ENCODE measurements at places on chromosomes 5 and 9.

GRCh38 chr9:740221-740620, 101.3 kb upstream of the DMRT1 start:
- no peak overlapping the region for H3K27ac ChIP-seq
- peaks cover 8% of the 10 kb centered on the region for H3K36me3 ChIP-seq
- no peak overlapping the region for H3K4me3 ChIP-seq
- DNase-seq, result no peak
- H3K4me1 ChIP-seq, result peaks cover 2% of the 10 kb centered on the region
- H3K27me3 ChIP-seq, result no peaks in the 10 kb centered on the region

DNA sequence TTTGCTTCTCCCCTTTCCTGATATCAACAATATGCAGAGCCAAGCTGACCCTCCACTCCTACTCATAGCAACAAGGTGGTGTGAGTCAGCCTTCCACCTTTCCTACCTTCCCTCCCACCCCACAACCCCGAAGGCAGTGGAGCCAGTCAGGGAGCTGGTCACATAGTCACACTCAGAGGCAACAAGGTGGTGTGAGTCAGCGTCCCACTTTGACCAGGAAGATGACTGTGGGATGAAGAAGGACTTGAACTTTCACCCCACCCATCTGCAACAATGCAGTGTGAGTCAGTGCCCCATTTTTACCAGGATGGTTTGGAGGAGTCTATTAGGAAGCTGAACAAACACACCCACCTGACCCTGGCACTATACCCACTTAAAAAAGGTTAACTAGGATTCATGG, 30.1 kb upstream of the ZNF782 start:
- no peaks in the 10 kb centered on the region for H3K27me3 ChIP-seq
- H3K4me3 ChIP-seq, result no peak overlapping the region
- peak; percentile 67 for DNase-seq
- no peaks in the 10 kb centered on the region for H3K36me3 ChIP-seq
- H3K27ac ChIP-seq, result no peak overlapping the region
- H3K4me1 ChIP-seq, result no peaks in the 10 kb centered on the region

DNA sequence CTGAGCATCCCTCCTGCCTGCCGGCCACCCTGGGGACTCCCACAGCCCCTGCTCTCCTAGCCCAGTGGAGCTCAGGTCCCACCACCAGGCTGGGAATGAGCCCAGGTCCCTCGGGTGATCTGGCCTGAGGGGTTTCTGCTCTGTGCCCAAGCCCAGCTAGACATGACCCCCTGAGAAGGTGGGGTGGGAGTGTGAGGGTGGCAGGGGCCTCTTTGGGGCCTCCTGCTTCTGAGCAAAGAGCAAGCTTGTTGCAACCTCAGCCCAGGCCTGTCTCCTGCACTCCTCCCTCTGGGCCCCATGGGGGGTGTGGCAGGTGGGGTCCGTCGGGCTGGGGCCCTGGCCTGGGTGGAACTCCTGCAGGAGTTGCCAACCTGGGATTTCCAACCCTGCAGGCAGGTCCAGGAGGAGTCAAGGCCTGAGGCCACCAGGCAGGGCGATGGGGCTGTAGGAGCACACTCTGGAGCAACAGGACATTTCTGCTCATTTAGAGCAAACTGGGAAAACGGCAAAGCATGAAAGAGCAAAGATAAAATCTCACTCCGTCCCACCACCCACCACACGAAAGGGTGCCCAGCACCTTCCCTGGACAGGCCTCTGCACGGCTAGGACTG, 11.4 kb upstream of the NRARP start:
- H3K36me3 ChIP-seq, result no peaks in the 10 kb centered on the region
- no peak for DNase-seq
- H3K4me1 ChIP-seq, result no peaks in the 10 kb centered on the region
- H3K4me3 ChIP-seq, result no peak overlapping the region

GRCh38 chr9:89640361-89640760, 35.5 kb downstream of the GADD45G start:
- H3K4me1 ChIP-seq, result peaks cover 4% of the 10 kb centered on the region
- no peak overlapping the region for H3K4me3 ChIP-seq
- H3K36me3 ChIP-seq, result no peaks in the 10 kb centered on the region
- H3K27ac ChIP-seq, result no peak overlapping the region

DNA sequence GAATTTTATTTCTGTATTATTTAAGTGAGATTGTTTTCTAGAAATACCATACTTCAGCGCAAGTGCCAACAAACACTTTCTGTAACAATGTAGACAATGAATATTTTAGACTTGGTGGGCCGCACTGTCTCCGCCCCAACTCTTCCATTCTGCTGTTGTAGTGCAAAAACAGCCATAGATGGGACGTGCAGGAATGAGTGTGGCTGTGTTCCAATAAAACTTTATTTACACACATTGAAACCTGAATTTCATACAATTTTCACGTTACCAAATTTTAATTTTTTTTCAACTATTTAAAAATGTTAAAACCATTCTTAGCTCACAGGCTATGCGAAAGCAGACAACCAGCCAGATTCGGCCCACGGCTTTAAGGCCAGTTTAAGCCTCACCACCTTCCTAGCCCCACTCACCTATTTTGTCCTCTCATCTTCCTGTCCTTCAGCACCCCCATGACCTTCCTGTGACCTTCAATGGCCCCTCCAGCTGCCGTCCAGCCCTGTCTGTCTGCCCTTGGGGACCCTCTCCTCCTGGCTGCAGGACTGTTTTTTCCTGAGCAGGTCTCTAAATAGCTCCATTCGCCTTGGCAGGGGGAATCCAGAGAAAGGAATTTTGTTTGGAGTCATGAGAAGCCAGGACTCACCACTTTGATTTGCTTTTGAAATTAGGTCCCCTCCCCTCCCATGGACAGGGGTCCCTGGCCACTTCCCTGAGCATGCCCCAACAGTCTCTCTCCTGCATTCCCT, 11.2 kb upstream of the ANXA6 start:
- no peaks in the 10 kb centered on the region for H3K4me1 ChIP-seq
- H3K4me3 ChIP-seq, result no peak overlapping the region

GRCh38 chr5:147568710-147569406, 59.0 kb upstream of the DPYSL3 start:
- no peak overlapping the region for H3K4me3 ChIP-seq
- DNase-seq, result peak; percentile 11
- peak overlapping the region; percentile 38 for H3K27ac ChIP-seq

- no peak overlapping the region for H3K4me3 ChIP-seq
- H3K36me3 ChIP-seq, result no peaks in the 10 kb centered on the region
- no peak overlapping the region for H3K27ac ChIP-seq
- H3K4me1 ChIP-seq, result peaks cover 4% of the 10 kb centered on the region
Measured at GRCh38 chr9:16368237-16369087, 502.0 kb downstream of the BNC2 start.

GRCh38 chr9:83196946-83197345, 134.0 kb upstream of the RASEF start:
- no peak overlapping the region for H3K4me3 ChIP-seq
- no peaks in the 10 kb centered on the region for H3K36me3 ChIP-seq
- DNase-seq, result no peak

GRCh38 chr5:57719216-57719615, 236.6 kb upstream of the ACTBL2 start:
- no peaks in the 10 kb centered on the region for H3K36me3 ChIP-seq
- DNase-seq, result no peak
- H3K27me3 ChIP-seq, result peaks cover 2% of the 10 kb centered on the region
- H3K4me3 ChIP-seq, result no peak overlapping the region

- no peaks in the 10 kb centered on the region for H3K36me3 ChIP-seq
- peaks cover 5% of the 10 kb centered on the region for H3K4me1 ChIP-seq
Measured at GRCh38 chr5:116581910-116582309, 7.3 kb upstream of the SEMA6A start.

GRCh38 chr9:93827545-93828330, 127.4 kb downstream of the BARX1 start:
- H3K4me1 ChIP-seq, result no peaks in the 10 kb centered on the region
- no peak overlapping the region for H3K27ac ChIP-seq
- no peaks in the 10 kb centered on the region for H3K36me3 ChIP-seq
- DNase-seq, result peak; percentile 83
- no peak overlapping the region for H3K4me3 ChIP-seq
- no peaks in the 10 kb centered on the region for H3K27me3 ChIP-seq
